ENCODE measurements at places on chromosomes 6 and 20.

- DNase-seq = no peak
Observed at GRCh38 chr6:43054206-43054943, 724 bp upstream of the CUL7 start.

DNA sequence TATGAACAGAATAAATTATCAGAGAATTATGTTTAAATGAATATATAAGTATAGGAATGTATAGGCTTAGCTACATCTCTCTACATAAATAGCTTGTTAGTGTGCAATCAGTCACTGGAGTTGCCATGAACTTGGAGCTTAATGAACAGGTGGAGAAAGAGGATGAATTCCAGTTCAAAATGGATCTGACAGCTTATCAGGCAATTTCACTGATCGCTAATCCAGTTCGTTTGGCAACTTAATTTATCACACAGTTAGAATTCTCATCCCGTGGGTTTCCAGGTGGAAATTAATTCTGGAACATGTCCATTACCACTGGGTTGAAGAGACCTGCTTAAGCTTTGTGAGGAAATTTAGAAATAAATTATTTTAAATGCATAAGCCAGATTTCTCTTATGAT lies 118.1 kb downstream of the MACROD2 start:
- no peak for DNase-seq

DNA sequence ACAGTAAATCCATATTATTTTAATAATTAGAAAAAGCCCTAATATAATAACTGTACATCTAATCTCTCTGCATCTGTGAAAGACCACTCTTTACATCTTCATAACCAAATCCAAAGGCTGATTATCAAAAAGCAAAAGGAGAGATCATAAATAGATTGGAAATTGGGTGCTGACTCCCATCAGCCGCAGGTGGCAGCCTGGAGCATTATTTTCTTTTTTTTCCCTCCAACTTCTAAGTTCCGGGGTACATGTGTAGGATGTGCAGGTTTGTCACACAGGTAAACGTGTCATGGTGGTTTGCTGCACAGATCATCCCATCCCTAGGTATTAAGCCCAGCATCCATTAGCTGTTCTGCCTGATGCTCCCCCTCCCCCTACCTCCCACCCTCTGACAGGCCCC lies 30.5 kb downstream of the LRP11 start:
- no peak for DNase-seq

- DNase-seq = no peak
Observed at GRCh38 chr6:168415098-168415992, 25.6 kb upstream of the SMOC2 start.

GRCh38 chr6:35059596-35060345 lies 81.4 kb downstream of the TCP11 start:
- DNase-seq = no peak

Data from activated CD4-positive, alpha-beta T cell treated with anti-CD3 and anti-CD28 coated beads for 4 hours (primary cell).